Right atrium auricular region (tissue), 2 donors: ENCODE measurements at places on chromosomes 6 and 20. TPM values are rescaled to one million over a fixed set of nuclear protein-coding genes. Genes with fewer than 3 reads are reported as not detected.

DNA sequence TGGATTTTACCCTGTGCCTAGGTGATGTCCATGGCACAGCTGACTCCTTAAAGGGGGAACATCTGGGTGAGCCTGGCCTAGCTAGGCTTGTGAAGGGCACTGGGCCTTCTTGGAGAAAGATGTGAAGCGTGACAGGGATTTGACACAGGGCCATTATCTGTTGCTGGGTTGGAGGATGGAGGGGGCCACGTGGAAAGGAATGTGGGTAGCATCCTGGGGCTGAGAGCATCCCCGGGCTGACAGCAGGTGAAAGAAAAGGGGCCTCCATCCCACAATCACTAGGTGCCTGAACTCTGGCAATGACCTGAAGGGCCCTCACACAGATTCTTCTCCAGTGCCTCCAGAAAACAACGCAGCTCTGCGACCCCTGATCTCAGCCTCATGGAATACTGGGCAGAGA is 124.7 kb downstream of the DTNBP1 start:
- no peak overlapping the region for H3K27ac ChIP-seq
- no peak for DNase-seq
- H3K4me3 ChIP-seq, result no peak overlapping the region
- H3K27me3 ChIP-seq, result no peaks in the 10 kb centered on the region

- no peaks in the 10 kb centered on the region for H3K36me3 ChIP-seq
- no peak overlapping the region for H3K27ac ChIP-seq
- DNase-seq, result no peak
- H3K4me3 ChIP-seq, result no peak overlapping the region
- H3K27me3 ChIP-seq, result no peaks in the 10 kb centered on the region
These were observed 14.0 kb downstream of the DEFB110 start for GRCh38 chr6:50007819-50008218.

DNA sequence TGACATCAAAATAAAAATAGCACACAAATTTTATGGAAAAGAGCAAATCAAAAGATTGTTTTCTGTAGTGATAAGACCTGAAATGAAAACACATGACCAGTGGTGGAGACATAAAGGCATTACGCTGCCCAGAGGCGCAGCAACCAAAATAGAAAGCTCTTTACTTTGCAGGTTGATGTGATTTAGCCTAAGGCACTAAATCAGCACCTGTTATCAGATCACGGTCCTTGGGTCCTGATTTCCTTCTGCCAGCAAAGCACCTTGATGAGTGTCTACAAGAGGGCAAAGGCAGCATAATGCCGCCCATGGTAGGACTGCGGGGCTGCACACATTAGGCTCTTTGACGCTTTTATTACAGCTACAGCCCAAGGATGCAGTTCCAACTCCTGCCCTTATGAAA is 19.3 kb upstream of the RAMACL start:
- peak; percentile 28 for DNase-seq
- H3K27ac ChIP-seq, result no peak overlapping the region
- no peaks in the 10 kb centered on the region for H3K4me1 ChIP-seq
- H3K27me3 ChIP-seq, result no peaks in the 10 kb centered on the region
- H3K4me3 ChIP-seq, result no peak overlapping the region

GRCh38 chr20:9523636-9524035 is 9.2 kb downstream of the LAMP5 start:
- H3K36me3 ChIP-seq, result no peaks in the 10 kb centered on the region
- H3K27ac ChIP-seq, result no peak overlapping the region
- no peak overlapping the region for H3K4me3 ChIP-seq
- no peak for DNase-seq
- no peaks in the 10 kb centered on the region for H3K4me1 ChIP-seq

DNA sequence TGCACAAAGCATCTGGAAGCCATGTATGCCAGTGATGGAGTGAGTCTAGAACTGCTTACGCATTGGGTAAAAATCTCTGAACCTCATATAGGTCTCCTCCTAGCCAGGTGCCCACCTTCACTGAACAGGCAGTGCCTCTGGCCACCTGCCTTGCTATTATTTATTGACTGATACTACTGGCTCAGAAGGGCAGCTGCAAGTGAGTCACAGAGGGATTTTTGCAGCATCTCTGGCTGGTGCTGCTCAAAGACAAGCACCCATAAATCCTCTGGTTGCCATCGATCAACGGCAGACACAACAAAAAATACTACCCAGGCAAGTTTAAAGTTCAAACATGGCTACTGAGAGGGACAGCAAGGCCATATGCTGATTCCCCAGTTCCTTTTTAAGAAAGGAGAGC is 279.4 kb downstream of the UBE3D start:
- no peaks in the 10 kb centered on the region for H3K36me3 ChIP-seq
- no peaks in the 10 kb centered on the region for H3K4me1 ChIP-seq
- no peak for DNase-seq
- H3K27me3 ChIP-seq, result no peaks in the 10 kb centered on the region

SLC22A1 gene
- total RNA-seq, result not detected

PTCRA gene
- total RNA-seq, result 1.6 TPM

TMC2 gene
- not detected for total RNA-seq

MKKS gene
- 15.4 TPM for total RNA-seq
